IMR-90 (cell line): ENCODE measurements at places on chromosomes 5 and 9. TPM values are rescaled to one million over a fixed set of nuclear protein-coding genes. Genes with fewer than 3 reads are reported as not detected.

DNA sequence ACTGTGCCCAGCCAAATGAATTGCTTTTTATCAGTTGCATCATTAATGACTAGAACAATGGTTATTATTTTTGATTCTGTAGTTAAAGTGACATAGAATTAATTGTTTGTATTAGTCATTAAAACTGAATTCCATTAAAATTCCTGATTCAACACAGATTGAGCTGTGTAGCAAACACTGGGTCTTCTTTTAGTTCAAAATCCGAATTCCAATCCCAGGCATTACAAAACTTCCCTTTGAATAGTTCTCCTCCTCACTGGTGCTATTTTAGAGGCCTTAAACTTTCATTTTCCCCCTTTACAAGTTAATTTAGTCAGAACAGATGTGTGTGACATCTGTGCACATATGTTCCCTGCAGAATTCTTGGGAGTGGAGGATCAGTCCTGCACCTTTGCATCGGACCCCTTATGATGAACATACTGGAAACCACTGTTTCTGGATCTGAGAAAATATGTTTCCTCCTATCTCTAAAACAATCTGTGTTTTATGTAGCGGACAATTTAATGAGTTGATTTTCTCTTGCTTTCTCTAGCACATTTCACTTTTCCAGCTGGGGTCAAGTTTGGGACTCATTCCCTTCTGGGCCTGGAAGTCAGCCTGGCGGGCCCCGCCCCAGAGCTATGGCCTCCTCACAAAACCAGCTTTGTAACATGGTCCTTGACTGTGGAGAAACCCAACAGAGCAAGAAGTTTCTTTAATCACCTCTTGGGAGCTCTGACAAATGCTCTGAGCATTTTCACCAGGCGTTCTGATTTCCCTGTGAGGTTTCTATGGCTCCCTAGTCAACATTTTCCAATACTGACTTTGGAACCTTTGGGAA lies 87.9 kb upstream of the MAMDC2 start:
- DNase-seq, result no peak

- no peak for DNase-seq
Measured at GRCh38 chr9:3012842-3013241, 168.9 kb upstream of the PUM3 start.

GRCh38 chr9:131733541-131734061 lies 6.3 kb downstream of the RAPGEF1 start:
- DNase-seq, result peak; percentile 96

DNA sequence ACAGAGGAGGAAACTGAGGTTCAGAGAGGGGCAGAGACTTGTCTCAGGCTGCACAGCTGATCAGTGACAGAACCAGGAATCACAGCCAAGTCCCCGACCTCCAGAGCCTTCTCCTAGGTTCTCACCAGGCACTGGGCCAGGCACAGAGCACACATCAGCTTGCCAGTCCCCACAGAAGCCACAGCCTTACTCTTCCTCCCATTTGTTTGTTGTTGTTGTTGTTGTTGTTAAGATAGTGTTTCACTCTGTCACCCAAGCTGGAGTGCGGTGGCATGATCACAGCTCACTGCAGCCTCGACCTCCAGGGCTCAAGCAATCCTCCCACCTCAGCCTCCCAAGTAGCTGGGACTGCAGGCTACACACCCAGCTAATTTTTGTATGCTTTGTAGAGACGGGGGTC lies 41.4 kb downstream of the NAIF1 start:
- DNase-seq, result no peak

DNA sequence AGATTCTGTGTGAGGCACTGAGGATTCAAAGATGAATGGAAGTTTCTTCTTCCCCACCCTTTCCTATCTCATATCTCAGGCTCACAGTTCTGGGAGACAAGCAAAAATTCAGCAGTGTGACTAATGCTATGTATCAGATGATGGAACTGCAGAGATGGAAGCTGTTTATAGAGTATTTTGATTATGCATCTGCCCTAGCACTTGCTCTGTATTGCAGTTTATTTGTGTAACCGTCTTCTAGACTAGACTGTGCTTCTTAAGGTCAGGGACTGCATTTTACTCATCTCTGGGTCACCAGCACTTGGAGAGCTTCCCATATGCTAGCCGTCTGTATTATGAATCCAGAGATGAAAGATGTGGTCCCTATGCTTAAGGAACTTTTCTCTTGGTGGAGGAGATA lies 12.6 kb downstream of the CAVIN4 start:
- peak; percentile 95 for DNase-seq

- no peak for DNase-seq
Measured at GRCh38 chr5:98415663-98416062, 357.8 kb upstream of the RGMB start.

Gene CCL19
- not detected in 2 replicates for total RNA-seq

Gene KLHL3
- 4.1 and 4.7 TPM in 2 replicates for total RNA-seq
